AG09319 (cell line): ENCODE measurements at places on chromosomes 3 and 15.

- no peak for DNase-seq
These were observed 137.6 kb upstream of the TRIM42 start for GRCh38 chr3:140540262-140540661.

- no peak for DNase-seq
These were observed 4.3 kb downstream of the IRAK2 start for GRCh38 chr3:10169000-10169496.

DNA sequence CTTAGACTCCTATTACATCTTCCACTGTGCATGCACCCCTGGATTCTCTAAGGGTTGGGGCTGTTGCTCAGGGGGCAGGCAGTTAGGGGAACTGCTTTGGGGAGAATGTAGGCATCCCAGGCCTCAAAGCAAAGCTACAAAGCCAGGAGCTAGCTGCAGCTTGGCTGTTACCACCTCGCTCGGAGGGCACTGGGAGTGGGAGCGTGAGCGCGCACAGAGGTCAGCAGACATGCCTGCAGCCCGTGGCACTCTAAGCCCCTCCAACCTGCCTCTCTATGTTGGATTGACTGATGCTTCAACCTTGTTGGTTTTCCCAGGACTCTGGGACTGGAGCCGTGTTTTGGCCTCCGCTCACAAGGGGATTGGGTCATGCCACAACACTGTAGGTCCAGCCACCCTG lies 69.8 kb downstream of the CPN2 start:
- DNase-seq, result no peak

- DNase-seq, result no peak
These were observed 149.7 kb upstream of the NPHP3 start for GRCh38 chr3:132871956-132872355.
